ENCODE measurements at places on chromosomes 13 and 19.

- no peak for DNase-seq
Observed at GRCh38 chr19:13964776-13965175, 12.5 kb downstream of the DCAF15 start.

- no peak for DNase-seq
Observed at GRCh38 chr13:113454936-113455335, 1.6 kb upstream of the ADPRHL1 start.

GRCh38 chr19:29478578-29479565, 46.9 kb upstream of the VSTM2B start:
- DNase-seq = no peak

- peak; percentile 38 for DNase-seq
Observed at GRCh38 chr19:18789883-18790565, 1.1 kb downstream of the COMP start.

DNA sequence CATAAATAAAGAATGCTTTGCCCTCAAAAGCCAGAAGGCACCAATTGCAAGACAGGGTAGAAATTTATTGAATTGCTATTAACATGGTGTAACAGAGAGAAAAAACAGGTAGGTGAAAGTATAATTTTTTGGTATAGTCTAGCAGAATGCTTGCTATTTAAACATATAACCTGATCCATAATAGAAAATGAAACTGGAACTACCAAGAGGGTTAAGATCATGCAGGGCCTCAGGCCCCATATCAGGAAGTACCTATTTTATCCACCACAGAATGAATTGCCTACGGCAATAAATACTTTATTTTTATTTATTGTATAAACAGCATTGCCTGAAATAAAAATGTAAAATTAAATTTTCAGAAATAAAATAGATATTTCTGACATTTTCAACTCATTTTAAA, 159.5 kb downstream of the PRR20E start:
- DNase-seq = no peak

GRCh38 chr13:73275163-73275562, 216.4 kb downstream of the KLF5 start:
- DNase-seq = no peak

GRCh38 chr13:97249093-97249795, 27.1 kb downstream of the MBNL2 start:
- DNase-seq = no peak

DNA sequence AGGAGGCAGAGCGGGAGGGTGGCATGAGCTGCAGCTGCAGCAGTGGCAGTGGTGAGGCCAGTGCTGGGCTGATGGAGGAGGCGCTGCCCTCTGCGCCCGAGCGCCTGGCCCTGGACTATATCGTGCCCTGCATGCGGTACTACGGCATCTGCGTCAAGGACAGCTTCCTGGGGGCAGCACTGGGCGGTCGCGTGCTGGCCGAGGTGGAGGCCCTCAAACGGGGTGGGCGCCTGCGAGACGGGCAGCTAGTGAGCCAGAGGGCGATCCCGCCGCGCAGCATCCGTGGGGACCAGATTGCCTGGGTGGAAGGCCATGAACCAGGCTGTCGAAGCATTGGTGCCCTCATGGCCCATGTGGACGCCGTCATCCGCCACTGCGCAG, 2.0 kb downstream of the EGLN2 start:
- no peak for DNase-seq

DNA sequence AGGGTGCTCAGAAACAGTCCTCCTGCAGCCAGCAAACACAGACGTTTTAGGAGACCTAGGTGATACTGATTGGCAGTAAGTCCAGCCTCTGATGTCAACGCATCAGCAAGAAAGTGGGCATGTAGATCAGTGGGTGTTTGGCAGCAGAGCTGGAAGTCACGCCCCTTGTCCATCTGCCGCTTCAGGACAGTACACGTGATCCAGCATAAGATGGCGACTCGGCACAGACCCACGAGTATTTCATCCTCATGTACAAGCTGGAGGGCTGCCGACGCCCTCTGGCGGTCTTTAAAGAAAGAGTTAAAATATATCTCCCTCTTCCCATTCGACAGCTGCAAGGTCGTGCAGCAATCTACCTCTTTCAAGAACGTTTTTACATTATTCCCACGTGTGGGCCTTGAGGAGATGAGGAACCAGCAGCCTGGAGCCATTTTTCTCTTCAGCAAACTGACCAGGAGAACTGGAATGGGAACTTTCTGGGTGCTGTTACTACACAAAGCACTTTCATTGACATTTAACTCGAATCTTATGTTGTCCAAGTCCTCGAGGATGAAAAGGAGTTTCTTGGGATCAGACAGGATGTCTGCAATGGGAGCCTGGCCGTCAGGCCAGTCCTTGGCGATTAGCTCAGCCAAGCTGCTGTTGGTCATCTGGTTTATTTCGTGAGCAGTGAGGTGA, 22.3 kb downstream of the NLRP11 start:
- peak; percentile 11 for DNase-seq

- DNase-seq = no peak
Observed at GRCh38 chr13:77038907-77039480, 12.0 kb upstream of the FBXL3 start.

DNA sequence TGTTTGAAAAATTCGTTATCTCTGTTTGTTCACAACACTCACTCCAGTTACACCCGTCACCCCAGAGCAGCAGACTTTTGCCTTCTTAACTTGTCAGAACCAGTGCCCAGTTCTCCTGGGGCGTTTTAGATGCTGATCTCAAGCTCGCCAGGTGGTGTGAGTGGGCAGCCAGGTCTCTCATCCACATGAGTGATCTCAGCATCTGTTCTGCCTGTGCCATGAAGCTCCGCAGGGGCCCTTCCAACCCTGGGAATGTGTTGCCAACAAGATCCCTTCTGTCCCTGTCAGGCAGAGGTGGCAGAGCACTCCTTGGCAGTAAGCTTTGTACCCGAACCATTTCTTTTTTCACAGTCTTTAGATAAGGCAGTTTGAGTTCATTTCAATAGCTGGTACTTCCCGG, 896.5 kb downstream of the UQCRFS1 start:
- no peak for DNase-seq

DNA sequence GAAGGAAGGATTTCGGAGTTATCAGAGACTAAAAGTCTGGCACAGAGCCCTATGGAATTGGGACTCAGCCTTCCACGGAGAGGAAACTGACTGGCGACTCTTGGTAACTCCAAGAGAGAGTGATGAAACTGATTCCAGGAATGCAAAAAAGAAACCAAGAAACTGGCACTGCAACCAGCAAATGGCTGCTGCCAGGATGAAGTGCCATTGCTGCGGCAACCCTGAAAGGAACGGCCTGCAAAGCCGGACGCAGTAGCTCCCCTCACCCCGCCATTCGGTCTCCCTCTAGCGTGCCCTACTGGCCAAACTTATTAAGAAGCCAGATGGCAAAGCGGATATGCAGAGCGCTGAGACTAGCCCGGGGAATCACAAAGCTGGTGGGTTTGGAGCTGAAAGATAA, 236.0 kb downstream of the PCDH9 start:
- no peak for DNase-seq

GRCh38 chr19:3721887-3722442, 13.8 kb downstream of the TJP3 start:
- no peak for DNase-seq

DNA sequence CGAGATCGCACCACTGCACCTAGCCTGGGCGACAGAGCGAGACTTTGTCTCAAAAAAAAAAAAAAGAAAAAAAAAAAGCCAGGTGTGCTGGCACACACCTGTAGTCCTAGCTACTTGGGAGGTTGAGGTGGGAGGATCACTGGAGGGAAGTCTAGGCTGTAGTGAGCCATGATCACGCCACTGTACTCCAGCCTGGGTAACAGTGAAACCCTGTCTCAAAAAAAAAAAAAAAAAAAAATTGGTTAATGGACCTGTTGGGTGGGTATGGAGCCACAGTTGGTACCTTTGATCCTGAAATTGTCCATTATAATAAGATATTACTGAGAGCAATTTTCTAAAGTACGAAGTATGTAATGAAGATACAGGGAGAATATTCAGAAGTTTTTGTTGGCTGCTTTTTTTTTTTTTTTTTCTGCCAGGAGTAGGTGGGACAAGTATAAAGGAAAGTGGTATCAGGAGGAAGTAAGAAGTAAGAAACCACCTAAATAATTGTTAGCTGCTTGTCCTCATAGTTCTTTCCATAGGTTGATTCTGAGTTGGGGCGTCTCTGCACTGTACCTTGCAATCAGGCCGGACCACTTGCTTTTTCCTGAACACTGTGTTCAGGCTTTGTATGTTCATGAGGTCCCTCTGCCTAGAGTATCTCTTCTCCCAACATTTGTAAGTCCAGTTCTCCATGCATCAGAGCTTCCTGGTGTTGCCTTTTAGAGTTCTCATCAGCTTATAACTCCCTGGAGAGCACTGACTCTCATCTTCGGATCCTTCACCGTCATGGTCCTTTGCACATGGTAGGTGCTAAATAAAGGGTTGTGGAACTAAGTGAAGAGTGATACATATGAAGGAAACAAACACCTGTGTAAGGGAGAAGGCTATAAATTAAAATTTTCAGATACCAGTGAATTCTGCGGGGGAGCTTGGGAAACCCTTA, 31.7 kb downstream of the ARHGAP35 start:
- no peak for DNase-seq

GRCh38 chr13:50456111-50456510, 387.4 kb downstream of the DLEU7 start:
- DNase-seq = no peak

- DNase-seq = no peak
Observed at GRCh38 chr19:55095260-55096060, 19.8 kb downstream of the EPS8L1 start.

- DNase-seq = no peak
Observed at GRCh38 chr13:93767917-93768409, 541.4 kb downstream of the GPC6 start.

DNA sequence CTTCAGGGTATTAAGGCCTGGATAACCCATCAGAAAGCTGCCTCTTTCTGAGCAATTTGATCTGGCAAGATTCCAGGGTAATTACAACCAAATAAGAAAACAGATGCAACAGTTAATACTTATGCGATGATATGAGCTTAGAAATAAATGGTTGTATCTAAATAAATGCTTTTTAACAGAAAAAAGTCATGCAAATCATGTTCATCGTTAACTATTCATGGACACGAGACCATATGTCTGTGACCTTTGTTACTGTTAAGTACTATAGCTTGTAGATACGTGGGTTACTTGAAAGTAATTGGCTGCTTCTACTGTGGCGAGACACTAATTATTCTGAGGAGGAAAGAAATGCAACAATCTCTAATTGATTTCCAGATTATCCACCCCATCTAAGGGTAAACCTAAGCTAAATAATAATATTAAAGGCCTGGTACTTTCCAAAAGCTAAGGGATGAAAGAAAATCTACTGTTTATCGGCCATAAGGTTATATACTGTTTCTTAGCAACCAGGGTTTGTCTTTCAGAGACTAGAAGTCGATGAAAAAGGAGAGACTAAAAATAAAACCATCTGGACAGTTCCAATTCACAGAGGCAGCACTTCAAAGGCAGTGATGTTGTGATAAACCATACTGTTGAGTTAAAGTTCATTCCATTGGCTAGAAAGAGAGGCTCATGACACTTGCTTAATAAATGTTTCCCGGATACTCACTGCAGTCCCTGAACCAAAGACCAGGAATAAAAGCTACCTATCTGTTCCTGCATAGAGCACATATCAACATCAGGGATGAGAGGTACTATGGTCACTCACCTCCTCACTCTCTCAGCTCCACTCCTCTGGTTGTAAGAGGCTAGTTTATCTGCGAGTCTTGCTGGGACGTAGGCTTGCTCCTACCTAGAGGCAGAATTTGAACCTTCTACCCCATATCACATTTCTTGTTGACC, 1.5 kb downstream of the EPSTI1 start:
- DNase-seq = no peak

DNA sequence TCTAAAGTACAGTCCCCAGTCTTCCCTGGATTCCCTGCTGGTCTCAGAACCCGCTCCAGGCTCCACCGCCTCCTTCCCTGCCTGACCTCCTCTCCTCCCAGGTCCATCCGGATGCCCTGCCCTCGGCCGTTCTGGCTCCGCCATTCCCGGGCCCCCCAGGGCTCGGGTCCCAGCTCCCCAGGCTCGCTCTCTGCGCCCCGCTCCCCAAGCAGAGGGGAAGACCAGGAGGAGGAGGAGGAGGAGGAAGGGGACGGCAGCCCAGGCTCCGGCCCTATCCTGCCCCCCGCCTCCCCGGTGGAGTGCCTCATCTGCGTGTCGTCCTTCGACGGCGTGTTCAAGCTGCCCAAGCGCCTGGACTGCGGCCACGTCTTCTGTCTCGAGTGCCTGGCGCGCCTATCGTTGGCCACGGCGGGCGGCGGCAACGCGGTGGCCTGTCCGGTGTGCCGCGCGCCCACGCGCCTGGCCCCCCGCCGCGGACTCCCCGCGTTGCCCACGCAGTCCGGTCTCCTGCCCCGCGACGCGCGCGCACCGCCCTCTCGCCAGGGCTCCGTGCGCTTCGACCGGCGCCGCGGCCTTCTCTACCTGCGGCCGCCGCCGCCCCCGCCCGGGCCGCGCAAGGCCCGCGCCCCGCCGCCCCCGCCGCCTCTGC, 647 bp downstream of the RNF225 start:
- peak; percentile 38 for DNase-seq

DNA sequence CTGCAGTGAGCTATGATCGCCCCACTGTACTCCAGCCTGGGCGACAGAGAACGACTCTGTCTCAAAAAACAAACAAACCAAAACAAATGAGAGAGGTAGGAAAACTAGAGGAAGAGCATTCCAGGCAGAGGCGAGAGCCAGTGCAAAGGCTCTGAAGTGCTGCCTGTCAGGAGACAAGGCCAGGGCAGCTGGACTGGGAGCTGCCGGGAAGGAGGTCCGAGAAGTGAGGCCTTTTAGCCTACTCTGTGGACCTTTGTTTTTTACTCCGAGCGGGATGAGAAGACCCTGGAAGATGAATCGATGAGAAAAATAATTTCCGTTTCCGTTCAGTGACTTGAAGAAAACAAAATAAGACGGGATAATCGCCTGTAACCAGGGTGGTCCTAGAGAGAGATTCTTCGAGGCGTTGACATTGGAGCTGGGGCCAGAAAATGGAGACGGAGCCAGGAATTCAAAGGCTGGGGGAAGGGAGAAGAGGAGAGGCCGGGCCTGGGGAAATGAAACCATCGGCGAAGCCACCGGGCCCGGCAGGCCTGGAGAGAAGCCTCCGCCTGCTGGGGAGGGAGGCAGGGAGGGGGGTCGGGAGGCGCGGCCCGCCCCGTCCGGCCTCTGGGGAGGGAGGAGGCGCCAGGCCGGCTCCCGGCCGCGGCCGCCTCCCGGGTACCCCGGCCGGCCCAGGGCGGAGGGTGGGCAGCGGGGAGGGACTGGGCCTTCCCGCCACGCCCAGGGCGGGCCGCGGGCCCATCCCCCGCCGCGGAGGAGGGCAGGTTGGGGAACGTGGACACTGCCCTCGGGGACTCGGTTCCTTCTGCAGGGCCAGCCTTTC, 7.8 kb upstream of the SERTAD1 start:
- peak; percentile 43 for DNase-seq

DNA sequence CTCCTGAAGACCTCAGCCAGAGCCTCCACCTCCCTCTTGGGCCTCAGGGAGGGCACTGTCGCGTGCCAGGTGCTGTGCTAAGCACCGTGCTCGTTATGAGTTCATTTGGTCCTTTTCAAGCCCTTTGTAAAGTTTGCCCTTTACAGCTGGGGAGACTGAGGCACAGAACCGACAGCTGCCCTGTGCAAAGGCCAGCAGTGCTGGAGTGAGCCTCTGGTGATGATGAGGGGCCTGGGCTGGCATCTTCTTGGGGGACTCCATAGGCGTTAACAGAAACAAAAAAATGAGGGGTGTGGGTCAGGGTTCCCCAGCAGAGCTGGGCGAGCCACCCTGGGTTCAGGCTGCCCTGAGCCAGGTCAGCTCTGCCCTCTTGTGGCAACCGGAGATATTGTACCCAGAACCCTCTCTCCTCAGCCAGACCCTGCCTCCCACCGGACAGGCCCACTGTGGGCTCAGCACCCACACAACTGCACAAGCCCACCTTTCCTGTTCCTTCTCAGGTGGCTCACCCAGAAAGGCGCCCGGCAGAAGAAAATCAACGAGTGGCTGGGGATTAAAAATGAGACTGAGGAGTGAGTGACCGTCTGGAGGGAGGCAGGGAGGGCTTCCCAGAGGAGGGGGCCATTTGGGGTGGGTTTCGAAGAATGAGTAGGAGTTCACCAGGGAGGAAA, 5.5 kb upstream of the IFI30 start:
- peak; percentile 55 for DNase-seq
